Activated CD8-positive, alpha-beta memory T cell treated with anti-CD3 and anti-CD28 coated beads for 1 hour (primary cell): ENCODE measurements at places on chromosomes 2 and 18.

- DNase-seq = peak; percentile 75
These were observed at the start of gene PGAP1 for GRCh38 chr2:196926562-196927375. Gene PGAP1 (minus strand): TSS chr2:196926707. CDS start chr2:196926616, 91 bp downstream.

DNA sequence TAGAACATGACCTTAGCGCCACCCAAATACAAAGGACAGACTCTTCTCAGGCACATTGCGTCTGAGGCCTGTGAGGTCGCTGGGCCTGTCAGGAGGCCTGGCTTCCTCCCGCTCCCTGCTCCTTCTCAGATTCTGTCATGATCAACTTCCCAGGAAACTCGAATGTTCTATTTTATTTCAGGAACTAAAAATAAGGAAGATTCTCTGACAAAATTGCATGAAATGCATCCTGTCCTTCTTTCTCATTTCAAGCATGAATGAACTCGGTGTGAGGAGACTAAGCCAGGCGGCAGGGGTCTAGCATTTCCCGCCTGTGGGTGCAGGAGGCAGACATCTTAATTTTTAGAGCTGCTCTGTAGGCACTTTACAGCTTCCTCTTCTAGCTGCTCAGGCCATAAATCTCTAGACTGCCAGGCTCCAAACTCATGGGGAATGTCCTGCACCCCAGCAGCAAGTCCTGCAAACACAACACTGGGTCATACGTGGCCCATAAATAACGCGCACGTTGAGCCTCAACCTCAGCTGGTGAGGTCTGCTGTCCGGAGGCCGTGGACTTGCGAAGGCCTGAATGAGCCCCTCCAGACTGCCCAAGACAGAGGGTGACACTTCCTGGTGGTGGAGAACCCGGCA is 109.7 kb upstream of the ZNF236 start:
- DNase-seq = no peak

DNA sequence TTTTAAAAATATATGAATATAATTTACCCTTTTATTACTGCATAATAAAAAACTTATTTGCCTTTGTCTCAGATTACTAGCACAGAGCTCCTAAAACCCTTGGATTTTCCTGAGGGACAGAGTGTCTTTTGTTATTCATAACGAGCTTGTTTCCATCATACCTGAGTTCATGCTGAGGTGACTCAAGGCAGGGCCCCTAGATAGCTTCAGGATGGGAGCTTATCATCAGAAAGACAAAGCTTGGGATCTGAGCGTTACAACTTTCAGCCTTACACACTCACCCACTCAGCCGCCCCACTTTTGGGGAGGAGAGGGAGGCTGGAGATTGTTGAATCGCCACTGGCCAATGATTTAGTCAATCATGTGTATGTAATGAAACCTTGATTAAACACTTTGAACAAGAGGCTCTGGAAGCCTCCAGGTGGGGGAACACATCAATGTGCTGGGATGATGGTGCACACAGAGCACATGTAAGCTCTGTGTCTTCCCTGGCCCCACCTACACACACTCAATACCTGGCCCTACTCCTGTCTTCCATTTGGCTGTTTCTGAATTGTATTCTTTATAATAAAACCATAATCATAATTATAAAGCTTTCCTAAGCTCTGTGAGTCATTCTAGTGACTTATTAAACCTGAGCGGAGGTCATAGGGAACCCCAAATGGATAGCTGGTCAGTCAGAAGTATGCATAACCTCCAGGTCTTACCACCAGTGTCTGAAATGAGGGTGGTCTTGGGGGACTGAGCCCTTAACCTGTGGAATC is 28.5 kb upstream of the DNAH7 start:
- no peak for DNase-seq

- no peak for DNase-seq
These were observed 513.8 kb downstream of the RNF144A start for GRCh38 chr2:7430869-7431641.

GRCh38 chr18:52219102-52219501 is 120.9 kb upstream of the DCC start:
- no peak for DNase-seq

DNA sequence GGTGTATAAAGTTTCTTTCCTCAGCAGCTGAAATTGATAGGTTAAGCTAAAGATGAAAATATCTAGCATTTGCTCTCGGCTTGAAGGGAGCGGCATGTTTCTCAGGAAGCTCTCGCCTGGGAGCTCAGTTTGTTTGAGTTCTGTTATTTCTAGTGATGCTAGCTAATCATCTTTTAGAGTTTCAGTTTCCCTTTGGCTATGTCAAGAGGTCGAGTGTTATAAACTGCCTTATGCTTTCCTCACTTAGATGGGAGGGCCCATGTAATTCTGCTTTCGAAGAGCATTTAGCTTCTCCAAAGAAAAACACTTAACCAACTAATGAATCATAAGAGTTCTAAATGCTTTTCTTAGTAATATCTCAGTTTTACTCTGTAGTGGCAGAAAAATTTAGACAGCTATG is 33.6 kb downstream of the PLCL1 start:
- no peak for DNase-seq

DNA sequence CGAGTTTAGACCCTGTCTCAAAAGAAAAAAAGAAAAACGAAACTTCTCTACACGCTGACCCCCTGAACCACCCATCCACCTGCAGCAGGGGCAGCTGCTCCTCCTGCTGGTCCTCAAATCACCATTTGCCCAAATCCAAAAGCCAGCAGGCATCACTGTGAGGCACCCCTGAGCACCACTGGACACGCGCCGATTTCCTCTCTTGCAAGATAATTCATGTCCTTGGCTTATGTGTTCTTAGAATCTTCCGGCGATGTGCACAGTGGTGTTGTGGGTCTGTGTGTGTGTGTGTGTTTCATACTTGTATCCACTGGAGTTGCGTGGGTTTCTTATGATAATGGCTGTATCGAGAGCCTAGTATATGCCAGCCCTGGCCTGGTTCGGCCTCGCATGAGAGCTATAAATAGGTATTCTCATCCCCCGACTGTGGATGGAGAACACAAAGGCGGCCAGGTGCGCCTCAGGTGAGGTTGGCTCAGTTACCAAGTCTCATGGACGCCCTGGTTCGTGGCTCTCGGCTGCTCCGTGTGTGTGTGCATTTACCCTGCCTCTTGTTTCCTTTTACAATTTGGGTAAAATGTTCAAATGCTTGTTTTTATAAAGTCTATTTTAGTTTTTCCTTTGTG is 235.5 kb downstream of the HDAC4 start:
- DNase-seq = no peak

DNA sequence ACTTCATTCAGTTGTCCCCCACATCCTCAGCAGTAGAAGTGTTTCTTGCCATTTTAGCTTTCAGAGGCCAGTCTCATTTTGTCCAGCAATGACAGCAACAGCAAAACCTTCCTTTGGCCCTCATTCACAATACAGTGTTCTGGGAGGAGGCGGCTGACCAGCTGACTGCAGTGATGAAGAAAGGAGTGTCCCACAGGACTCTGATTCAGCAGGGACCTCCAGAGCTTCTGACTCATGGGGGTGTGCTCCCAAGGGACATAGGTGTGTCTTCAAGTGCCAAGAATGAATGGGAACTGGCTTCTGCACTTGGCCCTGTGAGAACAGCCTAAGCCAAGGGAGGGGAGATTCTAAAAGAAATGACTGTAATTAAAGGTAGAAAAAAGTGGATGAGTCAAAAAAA is 147.0 kb upstream of the PELI1 start:
- no peak for DNase-seq

- no peak for DNase-seq
These were observed 615.8 kb upstream of the SALL3 start for GRCh38 chr18:78363556-78364387.

DNA sequence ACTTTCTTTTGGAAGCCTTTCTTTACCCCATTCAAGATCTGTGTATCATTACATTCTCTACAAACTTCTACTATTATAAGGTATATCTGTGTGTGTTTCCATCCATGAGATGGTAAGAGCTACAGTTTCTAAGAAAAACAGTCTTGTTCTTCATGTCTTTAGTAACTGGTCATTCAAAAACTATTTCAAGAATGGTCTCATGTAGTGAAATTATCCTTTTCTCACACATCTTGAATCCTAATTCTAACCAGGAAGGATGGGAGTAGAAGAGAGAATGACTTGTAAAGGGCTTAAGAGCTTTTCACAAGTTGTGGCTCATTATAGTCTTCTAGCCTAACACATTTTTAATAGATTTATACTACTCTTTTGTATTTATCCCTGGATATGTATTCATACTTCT is 47.3 kb downstream of the ROCK1 start:
- DNase-seq = no peak

DNA sequence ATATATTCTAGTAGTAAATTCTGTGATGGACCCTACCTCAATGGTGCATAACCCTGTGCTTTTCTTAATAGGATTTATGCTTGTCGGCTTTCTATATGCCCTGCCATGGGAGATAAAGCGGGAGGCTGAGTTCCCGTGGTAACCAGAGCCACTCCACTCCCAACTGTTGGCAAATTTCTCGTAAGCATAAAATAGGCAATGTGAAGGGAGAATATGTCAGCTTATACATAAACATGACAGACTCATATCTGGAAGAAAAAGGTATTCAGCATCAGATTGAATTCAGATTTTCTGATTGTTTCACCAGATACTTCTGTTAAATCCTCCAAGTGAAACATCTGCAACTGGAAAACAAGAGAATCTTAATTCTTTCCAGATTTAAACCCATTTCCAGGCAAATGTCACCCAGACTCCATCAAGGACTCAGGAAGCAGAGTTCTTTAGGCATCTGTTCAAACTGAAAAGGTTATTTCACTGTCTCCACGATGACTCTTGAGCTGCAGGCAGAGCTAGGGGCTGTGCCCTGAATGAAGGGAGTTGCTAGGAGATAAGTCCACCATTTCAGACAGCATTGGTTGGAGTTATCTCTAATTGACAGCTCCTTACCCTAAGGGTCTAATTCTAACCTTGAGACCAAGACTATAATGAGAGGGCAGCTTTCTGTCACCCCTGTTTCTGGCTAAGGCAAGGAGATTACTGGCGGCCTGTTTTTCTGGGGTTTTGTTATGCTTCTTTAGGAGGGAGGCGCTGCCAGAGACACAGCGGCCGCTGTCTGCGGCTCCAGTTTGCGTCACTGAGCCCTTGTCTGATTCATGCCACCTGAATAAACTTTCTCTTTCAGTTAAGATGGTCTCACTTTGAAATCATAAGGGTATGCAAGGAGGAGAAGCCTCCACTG is 381.3 kb downstream of the SOX11 start:
- no peak for DNase-seq

- no peak for DNase-seq
These were observed 317.1 kb upstream of the LRRTM1 start for GRCh38 chr2:80621656-80622055.

DNA sequence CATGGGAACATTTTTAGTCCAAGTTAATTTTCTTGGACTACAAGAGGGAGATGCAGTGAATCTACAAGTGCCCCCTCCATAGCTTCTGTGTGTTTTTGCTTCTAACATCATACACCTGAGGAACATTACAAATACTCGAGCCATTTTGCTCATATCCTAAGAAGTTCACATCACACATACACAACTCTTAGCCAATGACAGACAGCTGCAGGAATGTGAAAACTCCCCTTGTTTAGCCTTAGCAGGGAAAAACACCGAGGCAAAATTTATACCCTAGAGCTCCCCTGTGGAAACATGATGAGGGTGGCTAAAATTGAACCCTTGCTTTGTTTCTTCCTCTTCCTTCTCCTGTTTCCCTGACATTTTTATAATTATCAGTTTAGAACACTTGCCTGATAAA is 928.3 kb upstream of the NRXN1 start:
- DNase-seq = no peak

DNA sequence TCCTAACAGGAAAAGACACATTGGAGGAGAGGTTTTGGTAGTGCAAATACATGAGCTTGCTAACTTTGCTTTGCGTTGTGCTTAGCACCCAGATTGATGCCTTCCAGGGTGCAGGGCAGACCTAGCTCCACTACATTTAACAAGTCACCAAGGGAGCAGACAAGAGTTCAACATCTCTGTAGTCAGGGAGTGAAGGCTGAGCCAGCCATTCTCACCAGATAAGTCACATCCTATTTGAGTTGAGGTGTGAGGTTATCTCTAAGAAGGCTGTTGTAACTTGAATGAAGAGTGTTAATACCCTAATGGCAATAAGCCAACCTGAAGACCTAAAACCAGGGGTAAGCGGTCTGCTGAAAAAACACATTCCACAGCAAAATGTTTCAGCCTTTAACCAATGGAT is 69.6 kb upstream of the DSEL start:
- DNase-seq = no peak

- DNase-seq = no peak
These were observed 192.5 kb downstream of the SMAD2 start for GRCh38 chr18:47737956-47738355.

DNA sequence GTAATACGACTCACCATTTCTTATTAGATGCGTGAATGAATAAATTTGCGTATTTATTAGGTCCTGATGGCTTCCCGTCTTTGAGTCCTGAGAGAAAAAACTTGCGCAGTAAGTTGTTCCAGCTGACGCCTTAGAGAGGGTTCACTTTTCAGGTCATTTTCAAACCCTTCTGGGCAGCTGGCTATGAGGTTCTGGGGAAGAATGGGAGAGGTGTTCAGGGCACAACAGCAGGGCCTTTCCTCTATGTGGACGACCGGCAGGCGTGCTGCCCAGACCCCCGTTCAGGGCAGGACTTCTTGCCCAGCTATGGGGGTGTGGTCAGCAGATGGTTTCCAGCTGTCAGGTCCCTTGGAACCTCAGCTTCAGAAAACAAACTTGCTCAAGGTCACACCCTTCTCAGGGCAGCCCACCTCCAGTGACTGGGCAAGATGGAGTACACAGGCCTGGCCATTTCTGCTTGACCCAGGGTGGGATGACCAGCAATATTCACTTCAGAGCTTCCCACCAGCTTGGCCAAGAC is 61.1 kb upstream of the TNP1 start:
- DNase-seq = no peak

DNA sequence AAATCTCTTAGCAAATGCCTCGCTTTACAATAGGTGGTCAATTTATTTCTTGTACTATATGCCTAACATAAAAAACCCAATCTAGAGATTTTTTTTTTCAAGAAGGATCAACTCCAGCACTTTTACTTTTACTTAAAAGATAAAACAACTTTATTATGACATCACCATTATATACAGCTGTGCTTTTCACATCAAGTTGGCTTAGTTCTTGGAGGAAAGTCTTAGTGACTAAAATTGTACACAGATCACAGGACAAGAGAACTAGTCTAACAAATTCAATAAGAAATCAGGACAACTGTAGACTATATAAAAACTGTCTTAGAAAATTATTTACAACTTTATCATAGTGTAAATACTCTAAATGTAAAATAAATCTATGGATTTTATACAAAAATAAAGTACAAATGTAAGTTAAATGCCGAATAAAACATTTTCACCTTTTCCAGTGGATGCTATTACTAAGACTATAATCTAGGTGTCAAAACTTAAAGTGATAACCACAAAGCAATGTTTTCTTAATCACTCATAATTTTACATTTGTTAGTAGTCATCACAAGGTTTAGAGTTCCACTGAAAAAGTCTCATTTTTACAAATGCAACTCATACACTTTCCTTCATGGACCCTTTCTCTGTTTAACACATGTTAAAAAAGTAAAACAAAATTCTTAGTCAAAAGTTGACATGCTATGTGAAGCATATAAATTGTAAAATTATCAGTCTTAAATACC is 5.4 kb upstream of the CD302 start:
- DNase-seq = no peak

- no peak for DNase-seq
These were observed 515.4 kb upstream of the SOX11 start for GRCh38 chr2:5176764-5177163.
